SW480 (cell line): ENCODE measurements at places on chromosomes 16 and 17.
A peak's percentile ranks its signal among the peaks of the same experiment; 100 is the strongest.

DNA sequence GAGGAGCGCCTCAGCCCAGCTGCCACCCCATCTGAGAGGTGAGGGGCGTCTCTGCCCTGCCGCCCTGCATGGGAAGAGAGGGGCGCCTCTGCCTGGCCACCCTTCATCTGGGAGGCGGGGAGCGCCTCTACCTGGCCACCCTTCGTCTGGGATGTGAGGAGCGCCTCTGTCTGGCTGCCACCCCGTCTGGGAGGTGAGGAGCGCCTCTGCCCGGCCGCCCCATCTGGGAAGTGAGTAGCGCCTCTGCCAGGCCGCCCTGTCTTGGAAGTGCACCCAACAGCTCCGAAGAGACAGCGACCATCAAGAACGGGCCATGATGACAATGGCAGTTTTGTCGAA, 114.4 kb upstream of the CES5A start:
- DNase-seq, result no peak

DNA sequence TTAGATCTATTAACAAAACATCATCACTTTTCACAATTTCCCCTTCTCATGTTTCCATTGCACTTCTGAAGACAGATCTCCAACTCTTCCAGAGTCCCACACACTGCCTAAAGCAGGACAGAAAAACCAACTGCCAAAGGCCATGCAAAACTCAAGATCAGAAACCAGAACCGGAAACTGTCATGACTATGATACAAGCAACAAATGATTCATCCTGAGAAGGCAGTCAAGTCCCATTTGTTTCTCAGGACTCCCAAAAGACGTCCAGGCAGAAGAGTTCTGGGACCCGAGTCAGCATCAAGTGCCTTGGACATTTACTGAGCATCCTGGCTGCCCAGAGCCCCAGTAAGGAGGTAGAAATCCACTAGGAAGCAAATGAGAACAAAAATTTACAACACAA, 38.8 kb downstream of the ERN1 start:
- DNase-seq, result no peak

DNA sequence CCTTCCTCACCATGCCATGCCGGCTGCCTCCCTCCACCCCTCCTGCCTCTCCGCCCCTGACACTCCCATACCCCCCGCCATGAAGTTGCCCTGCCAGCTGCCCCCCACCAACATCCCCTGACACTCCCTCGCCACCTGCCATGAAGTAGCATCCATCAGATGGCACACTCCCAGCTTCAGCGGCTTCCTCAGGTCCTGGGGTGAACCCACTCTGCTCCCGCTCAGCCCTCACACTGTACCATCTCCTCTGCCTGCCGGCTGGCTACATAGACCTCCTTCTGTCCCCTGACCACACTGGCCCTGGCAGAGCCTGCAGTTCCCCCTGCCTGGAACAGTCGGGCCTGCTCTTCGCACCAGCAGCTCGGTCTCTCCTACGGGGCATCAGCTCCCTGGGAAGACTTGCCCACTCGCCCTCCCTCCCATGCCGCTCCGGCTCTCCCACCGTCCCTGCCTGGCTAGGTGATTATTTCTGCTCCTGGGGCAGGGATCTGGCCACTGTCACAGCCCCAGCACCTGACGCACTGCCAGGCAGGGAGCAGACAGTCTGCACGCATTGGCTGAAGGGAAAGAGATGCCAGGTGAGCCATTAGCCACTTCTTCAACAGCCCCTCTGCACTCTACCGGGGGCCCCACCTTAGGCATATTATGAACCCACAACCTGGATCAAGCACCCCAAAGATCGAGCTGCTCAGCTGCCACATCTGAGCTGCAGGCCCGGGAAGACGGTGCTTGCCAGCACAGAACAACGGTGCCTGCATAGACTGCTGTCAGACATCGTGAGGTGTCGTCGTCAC, 9.0 kb downstream of the CANT1 start:
- no peak for DNase-seq

DNA sequence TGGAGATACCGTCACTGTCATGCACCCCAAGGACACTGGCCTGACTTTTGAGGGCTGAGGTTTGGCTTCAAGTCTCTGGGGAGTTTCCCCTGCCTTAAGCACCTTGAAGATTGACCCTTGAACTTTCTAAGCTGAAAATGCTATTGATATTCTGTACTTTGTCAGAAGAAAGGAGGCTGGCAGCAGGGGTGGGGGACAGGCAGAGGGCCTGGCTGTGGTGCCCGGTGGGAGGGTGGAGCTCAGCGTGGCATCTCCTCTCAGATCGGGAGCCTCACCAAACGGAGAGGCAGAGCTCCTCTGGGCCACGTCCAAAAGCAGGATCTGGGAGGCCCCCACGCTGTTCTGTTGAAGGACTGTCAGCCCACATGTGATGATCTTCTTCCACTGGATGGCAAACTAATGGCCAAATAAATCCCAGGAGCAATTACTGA, 305.2 kb upstream of the IRX3 start:
- no peak for DNase-seq

GRCh38 chr17:77101521-77102410, 39.0 kb upstream of the SEC14L1 start:
- no peak for DNase-seq

GRCh38 chr17:21288571-21289017, 4.1 kb downstream of the MAP2K3 start:
- DNase-seq, result no peak

DNA sequence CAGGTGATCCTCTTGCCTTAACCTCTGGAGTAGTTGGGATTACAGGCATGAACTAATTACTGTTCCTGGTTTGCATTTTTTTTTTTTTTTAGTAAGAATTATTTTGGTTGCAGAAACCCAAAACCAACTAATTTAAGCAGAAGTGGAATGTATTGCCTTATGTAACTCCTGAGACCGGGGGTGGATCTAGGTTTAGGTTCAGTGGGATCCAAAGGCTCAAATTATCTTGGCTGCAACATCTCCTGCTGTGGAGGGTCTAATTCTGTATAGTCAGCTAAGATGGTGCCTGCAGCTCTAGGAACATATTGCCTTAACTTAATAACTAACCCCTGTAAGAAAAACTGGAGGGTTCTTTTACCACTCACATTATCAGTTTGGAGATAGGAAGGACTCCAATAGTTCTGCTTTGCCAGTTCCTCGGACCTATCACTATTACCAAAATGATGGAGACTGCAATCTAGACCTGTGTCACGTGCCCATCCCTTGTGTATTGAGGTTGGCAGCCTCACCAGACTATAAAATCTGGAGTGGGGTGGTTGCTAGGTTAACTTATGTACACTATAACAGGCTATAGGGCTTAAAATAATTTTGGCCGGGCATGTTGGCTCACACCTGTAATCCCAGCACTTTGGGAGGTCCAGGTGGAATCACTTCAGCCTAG, 8.5 kb downstream of the SNTB2 start:
- DNase-seq, result no peak

- no peak for DNase-seq
Observed at GRCh38 chr17:66724581-66725341, 110.2 kb upstream of the CACNG5 start.

DNA sequence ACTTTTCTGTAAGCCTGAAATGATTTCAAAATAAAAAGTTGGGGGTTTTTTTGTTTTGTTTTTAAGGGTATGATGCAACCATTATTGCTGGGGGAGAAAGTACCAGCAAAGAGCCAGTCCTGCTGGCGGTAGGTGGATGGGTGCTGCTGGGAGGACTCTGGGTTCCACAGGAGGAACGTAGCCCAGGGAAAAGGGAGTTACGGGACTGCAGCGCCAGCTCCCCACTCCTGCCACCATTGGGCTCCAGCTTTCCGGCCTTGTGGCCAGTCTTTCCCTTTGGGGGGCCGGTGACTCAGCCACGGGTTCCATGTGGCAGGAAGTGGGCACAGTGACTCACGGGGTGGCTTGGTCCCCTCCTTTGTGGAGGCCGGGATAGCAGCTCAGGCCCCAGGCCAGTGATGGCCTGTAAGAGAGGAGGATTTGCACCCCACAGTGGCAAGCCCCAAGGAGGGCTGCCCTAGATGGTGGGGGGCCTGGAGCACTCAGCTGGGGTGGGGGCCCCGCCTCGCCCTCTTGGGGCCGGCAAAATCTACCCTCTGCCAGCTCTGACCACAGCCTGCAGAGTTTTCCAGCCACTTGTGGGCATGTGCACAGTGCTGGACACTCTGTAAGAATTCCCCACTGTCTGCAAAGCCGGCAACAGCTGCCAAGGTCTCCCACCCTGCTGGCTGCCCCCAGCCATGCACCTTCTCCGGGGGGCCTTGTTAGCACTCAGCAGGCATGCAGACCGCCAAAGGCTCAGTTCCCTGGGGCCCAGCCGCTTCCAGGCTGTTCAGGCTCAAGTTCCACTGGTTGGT, 30.4 kb downstream of the SOCS3 start:
- peak; percentile 86 for DNase-seq

- DNase-seq, result no peak
Observed at GRCh38 chr17:7814969-7815368, 19.0 kb upstream of the KDM6B start.

DNA sequence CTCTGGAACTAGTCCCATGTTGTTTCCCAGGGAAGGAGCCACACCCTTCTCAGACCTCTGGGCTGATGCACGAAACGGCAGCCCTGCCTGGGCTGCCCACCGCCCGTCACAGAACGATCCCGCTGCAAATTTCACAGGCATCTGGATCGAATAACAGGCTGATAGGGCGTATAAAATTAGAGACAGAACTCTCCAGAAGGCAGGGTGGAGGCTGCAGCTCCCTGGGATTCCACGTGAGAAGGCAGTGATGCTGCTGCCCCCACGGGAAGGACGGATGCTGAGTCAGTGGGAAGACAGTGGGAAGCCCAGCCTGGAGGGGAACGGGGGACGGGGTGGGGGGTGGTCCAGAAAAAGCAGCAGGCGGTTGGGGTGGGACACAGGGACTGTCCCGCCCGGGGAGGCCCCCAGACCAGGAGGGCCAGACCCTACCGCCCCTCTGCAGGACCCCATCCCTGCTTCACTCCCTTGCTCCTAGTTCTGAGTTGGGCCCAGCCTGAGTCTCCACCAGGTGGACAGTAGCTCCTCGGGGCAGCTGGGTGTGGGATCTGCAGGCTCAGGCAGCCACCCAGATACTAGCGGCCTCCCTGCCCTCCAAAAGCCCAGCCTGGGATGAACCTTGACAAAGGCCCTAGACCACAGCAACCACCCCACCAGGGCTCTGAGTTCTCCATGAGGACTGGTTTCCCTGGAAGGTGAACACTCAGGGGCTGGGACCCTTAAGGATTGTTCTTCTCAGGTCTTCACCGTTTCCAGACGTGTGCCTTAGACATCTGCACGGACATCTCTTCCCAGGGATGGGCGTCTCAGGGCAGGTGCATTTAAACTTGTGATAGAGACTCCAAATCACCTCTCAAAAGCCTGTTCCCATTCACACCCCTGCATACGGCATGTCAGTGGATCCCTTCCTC, 117.8 kb downstream of the METRNL start:
- DNase-seq, result no peak

DNA sequence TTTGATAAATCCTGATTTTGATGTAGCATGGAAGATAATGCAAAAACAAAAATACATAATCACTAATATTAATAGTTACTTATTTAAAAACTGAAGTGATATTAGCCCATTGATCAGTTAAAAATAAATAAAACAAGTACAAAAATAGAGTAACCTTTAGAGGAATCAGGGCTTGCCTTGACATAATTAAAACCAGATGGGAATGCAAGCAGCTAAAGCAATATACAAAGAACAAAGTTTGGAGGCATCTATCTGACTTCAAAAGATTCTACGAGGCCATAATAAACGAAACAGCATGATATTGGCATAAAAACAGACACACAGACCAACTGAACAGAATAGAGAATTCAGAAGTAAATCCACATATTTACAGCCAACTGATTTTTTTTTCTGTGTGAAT, 15.0 kb upstream of the HEATR3 start:
- no peak for DNase-seq

DNA sequence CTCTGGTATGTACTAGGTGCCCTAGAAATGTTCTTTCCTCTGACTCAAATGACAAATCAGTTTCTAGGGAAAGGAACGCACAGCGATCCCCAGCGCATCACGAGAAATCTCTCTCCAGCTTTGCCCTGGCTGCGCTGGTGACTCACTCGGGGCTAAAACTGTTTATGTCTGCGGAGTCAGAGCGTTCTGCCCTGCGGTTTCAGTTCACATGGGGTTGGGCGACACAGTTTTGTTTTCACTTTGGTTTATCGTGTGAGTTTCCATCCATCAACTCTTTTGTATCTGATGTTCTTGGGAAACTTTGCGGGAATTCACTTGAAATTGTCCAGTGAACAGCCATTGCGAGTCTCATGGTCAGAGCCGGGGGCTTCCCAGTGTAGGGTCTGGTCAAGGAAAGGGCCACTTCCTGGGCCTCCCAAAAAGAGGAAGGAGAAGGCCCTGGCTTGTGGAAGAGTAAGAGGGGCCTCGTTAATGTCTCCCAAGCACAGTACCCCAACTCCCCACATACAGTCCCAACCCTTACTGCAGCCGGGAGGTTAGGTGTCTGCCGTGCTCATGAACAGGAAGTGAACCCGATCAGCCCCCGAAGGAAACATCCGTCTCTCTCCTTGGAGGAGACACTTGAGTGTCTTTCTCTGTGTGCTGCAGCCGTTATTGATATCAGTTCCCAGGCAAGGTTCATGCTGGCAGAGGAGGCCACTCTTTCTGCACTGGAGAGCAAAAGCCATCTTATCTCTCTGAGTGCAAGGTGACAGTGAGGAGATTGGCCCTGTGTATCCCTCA, 643.2 kb downstream of the WWOX start:
- no peak for DNase-seq

DNA sequence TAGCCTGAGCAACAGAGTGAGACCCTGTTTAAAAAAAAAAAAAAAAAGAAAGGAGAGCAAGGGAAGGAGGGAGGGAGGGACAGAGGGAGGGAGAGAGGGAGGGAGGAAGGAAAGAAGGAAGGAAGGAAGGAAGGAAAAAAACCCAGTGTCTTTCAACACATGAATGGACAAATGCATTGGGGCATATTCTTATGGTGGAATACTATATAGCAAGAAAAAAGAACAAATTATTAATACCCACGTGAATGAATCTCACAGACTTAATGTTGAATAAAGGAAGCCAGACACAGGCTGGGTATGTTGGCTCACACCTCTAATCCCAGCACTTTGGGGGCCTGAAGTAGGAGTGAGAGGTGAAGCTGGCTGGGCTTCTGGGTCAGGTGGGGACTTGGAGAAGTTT, 20.3 kb downstream of the RAPGEFL1 start:
- no peak for DNase-seq

- no peak for DNase-seq
Observed at GRCh38 chr17:35241520-35241919, 1.4 kb upstream of the SLFN5 start.

GRCh38 chr17:58706351-58707140, 14.1 kb downstream of the RAD51C start:
- DNase-seq, result no peak

GRCh38 chr17:78974635-78975591, 4.8 kb downstream of the LGALS3BP start:
- peak; percentile 52 for DNase-seq

DNA sequence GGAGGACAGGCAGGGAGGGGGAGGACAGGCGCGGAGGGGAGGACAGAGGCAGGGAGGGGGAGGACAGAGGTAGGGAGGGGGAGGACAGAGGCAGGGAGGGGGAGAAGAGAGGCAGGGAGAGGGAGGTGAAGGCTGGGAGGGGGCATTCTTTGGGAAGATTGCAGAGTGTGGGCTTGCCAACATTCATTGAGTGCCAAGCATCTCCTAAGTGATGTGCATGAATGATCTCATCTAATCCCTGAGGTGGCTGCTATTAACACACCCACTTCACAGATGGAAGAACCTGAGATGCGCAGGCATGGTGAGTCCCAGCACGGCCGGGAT, 58.3 kb downstream of the NT5M start:
- no peak for DNase-seq

GRCh38 chr17:63740464-63741142, 996 bp downstream of the STRADA start:
- peak; percentile 28 for DNase-seq

- no peak for DNase-seq
Observed at GRCh38 chr17:5552841-5553240, 31.5 kb downstream of the NLRP1 start.
